ENCODE measurements at places on chromosomes 13 and 19.
A peak's percentile ranks its signal among the peaks of the same experiment; 100 is the strongest.

- no peak for DNase-seq
These were observed 41.5 kb downstream of the NFIC start for GRCh38 chr19:3407556-3408516.

DNA sequence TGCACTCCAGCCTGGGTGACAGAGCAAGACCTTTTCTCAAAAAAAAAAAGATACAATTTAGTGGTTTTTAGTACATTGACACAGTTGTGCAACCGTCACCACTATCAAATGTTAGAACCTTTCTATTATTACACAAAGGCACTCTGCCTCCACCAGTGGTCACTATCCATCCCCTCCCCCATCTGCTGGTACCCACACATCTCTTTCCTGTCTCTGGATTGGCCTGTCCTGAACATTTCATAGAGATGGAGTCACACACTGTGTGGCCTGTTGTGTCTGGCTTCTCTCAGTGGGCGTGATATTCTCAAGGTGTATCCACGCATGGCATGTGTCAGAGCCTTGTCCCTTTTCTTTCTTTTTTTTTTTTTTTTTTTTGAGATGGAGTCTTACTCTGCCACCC, 11.2 kb downstream of the KDM4B start:
- DNase-seq, result peak; percentile 61

DNA sequence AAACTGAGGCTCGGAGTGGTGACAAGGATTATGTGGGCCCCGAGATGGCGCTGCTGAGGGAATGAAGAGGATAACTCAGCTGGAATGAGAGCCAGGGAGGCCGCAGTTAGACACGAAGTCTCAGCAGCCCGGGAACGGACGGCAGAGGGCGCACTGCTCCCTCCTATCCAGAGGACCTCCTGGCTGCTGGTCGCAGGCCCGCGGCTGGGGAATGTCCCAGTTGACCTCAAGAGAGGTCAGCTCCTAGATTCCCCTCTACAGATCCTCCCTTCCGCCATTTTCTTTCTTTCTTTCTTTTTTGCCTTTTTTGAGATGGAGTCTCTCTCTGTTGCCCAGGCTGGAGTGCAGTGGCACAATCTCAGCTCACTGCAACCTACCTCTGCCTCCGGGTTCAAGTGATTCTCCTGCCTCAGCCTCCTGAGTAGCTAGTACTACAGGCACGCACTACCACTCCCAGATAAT, 24.1 kb upstream of the ASPDH start:
- DNase-seq, result peak; percentile 42

DNA sequence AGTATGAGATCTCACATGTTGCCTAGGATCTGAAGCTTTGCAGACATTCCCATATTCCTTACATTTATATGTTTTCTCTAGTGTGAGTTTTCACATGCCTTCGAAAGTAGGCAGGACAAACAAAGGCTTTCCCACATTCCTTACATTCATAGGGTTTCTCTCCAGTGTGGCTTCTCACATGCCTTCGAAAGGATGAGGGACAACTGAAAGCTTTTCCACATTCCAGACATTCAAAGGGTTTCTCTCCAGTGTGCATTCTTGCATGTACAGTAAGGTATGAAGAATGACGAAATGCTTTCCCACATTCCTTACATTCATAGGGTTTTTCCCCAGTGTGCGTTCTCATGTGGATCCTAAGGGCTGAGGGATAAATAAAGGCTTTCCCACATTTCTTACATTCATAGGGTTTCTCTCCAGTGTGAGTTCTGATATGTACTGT, 14.2 kb downstream of the ZNF699 start:
- peak; percentile 70 for DNase-seq

GRCh38 chr13:98797456-98797855, 45.0 kb upstream of the SLC15A1 start:
- DNase-seq, result no peak

GRCh38 chr13:100269837-100270236, 180.9 kb downstream of the PCCA start:
- no peak for DNase-seq

DNA sequence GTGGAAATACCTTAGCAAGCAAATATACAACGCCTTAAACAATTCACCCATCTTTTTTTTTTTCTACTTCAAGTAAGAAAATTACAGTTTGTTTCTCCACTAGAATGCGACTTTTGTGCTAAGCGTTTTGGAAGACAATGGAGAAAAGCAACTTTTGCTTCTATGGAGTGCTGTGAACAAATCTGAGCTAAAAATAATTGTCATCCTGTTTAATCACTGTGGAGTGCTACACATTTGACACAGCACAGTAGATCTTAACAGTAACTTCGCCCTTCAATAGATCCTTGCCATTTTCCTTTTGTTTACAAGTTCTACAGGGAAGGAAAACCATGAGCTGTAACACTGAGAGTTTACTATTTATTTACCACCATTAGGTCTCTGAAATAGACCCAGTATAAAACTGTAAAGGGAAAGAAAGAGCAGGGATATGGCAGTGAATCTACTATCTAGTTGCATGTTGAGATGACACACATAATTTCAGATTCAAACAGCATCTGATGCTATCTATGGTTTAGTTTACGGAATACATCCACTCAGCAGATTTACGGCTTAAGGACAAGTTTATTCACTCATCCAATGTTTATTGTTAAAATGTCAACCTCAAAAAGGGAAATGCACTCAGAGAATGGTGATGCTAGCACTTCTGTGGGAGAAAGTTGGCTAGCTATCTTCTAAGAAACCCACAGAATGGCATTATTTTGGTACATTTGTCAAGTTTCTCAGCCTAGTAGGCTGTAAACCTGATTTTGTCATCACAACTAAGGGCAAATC, 175.3 kb downstream of the VWA8 start:
- no peak for DNase-seq

GRCh38 chr19:5718037-5718578, 1.8 kb downstream of the LONP1 start:
- DNase-seq, result peak; percentile 49

- no peak for DNase-seq
These were observed 44.1 kb downstream of the RFC3 start for GRCh38 chr13:33862016-33862415.

DNA sequence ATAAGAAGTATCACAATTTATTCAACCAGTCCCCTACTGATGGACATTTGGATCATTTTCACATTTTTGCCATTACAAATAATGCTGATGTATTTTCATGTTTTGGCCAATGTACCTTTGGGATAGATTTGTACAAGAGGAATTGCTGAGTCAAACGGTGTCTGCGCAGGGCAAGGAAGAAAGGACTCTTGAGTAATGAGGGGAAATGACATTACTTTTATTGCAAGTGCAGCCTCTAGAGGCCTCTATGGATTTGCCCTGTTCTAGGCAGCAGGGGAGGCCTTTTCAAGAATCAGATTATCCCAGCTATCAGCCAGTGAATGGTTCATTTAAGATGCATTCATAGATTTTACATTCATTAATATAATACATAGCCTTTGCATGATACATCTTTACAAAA, 32.9 kb upstream of the GTF3A start:
- DNase-seq, result no peak

DNA sequence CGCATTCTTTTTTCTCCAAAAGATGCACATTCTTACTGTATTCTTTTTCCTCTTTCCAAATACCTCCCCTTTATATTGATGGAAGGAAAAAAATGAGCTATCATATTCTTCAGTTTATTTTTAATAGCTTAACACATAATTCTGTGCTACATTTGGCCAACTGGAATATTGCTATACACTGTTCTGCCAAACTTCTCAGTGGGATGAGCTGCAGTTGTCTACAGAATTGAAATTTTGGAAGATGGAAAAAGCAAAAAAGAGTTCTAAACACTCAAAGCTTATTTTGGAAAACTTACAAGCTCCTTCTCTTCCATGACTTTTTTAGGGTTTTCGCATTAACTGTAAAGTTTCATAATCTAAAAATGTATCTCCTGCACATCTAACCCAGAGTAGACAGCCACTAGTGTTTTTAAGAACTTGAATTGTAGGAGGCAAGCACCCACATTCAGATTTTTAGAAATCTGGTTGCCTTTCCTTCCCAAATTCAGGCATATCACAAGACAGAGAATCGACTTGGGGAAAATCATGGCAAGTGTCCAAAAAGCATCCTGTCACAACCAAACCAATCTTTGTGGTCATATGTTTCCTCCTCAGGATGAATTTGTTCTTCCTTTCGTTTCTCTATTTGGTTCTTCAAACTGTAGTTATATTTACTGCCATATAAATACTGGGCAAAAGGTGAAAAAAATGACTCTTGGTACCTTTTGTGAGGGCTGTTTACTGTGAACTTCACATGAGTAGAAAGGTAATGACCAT, 111.4 kb upstream of the FRY start:
- DNase-seq, result no peak

- DNase-seq, result no peak
These were observed 22.4 kb downstream of the MED26 start for GRCh38 chr19:16605553-16605994.

GRCh38 chr19:12672744-12673143, 6.1 kb downstream of the WDR83 start:
- DNase-seq, result no peak

DNA sequence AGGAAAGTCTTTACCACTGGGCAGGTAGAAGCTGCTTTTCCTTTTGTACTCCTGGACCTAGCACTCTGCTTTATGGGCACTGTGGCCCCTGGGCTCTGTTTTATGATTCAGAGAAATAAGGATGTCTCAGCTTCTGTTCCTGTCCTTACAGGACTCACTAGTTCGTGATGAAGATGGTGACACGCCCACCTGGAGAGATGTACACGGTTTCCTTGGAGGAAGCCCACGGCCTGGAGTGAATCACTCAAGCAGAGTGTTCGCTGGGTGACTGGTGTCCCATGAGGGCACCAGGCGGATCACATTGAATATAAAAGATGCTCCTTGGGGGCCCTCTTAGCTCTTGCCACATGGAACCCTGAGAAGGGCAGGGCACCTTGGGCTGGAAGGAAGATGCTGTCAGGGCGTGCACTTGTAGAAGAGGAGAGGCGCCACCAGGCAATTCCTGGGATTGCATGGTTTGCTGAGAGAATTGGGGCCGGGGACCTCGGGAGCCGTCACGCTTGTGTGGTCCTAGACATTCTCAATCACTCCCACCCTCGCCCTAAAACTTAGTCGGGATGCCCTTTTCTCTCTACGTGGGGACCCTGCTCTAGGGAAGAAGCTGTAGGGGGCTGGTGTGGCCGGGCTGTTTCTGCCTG, 202.6 kb downstream of the TSHZ3 start:
- no peak for DNase-seq

GRCh38 chr19:47095476-47096099, 18.0 kb downstream of the ZC3H4 start:
- DNase-seq, result no peak

- DNase-seq, result no peak
These were observed 993.9 kb downstream of the EFNB2 start for GRCh38 chr13:105541565-105541964.

GRCh38 chr13:25276748-25277147, 10.5 kb downstream of the MTMR6 start:
- DNase-seq, result peak; percentile 50

GRCh38 chr13:98592362-98592732, 15.4 kb upstream of the STK24 start:
- no peak for DNase-seq

GRCh38 chr13:60108589-60108988, 55.1 kb downstream of the DIAPH3 start:
- DNase-seq, result no peak

DNA sequence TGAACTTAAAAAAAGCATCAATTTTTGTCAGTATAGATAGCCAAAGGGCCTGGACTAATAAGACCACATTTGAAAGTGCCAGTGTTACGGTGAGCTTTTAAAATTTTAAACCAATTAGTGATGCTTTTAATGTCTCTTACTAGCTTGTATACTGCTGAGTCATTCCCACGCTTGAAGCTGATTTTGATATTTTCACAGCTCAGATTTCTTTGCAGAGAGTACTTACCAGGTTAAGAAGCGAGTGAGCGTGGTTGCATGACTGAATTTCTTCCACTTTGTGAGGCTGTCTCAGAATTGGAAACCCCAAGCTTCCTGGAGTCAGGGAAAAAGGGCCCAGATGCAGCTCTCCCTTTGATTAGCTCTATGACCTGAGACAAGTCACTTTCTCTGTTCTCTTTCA, 74.5 kb upstream of the NBEA start:
- DNase-seq, result peak; percentile 37

GRCh38 chr13:91228940-91229339, 118.5 kb upstream of the MIR17HG start:
- no peak for DNase-seq

GRCh38 chr13:100163375-100163774, 74.5 kb downstream of the PCCA start:
- DNase-seq, result no peak

DNA sequence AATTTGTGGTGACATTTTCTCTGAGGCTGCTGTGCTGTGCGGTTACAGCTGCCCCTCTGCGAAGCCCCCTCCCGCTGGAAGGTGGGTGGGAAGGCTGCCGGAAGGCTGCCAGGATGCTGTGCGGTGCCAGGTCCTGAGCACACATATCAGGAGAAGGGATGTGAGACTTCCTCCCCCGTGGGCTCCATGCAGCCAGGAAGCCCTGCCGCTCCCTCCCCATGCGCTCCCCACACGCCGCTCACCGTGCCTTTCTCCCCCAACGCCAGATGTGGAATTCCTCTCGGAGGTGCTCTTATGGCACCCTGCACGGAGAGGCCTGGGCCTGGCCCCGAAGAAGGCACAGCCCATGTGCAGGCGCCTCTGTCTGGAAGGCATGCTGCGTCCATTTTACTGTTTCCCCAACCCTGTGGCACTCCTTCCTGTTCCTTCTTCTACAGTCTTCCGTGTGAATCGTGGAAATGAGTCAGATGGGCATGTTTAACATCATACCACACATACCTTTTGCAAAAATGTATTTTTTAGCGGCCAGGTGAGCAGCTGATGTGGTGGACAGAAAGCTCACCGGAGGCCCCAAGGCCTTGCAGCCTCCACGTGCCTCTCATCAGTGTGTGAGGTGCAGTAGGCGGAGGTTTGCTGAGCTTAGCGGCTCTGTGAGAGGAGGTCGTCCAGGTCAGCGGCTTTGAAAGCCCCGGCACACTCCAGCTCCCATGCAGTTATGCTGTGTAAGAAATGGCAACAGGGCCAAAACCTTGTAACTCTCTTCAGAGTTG, 88.0 kb downstream of the ATP11A start:
- DNase-seq, result no peak

GRCh38 chr13:87089391-87089790, 581.8 kb upstream of the SLITRK5 start:
- DNase-seq, result no peak

GRCh38 chr13:50392977-50393376, 377.7 kb downstream of the KCNRG start:
- no peak for DNase-seq

- DNase-seq, result peak; percentile 8
These were observed 76.8 kb downstream of the TUBGCP3 start for GRCh38 chr13:112510987-112511685.

GRCh38 chr19:38425222-38425809, 703 bp downstream of the RASGRP4 start:
- no peak for DNase-seq

DNA sequence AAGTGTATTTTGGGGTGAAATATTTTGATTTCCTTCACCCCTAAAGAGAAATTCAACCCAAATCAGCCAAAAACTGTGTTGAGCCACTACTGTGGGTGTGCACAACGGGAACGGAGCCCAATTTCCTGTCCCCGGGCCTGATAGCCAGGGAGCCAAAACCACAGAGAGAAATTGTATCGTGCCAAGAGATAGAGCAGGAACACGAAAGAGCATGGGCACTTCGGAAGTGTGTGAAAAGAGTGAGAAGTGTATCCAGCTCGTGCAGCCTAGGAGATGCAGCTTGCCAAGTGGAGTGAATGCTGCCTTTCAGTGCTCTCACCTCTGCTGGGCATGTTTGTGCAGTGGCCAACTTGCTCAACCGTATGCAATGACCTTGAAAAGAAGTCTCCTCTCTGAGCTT, 19.4 kb upstream of the PLEKHF1 start:
- no peak for DNase-seq

- DNase-seq, result no peak
These were observed 315.7 kb downstream of the KCTD12 start for GRCh38 chr13:76570510-76570971.

- no peak for DNase-seq
These were observed 26.7 kb downstream of the WDR62 start for GRCh38 chr19:36081385-36081784.
